ENCODE measurements at places on chromosomes 13 and 19.

- DNase-seq, result peak; percentile 57
These were observed 7.2 kb downstream of the WDR18 start for GRCh38 chr19:991174-991931.

GRCh38 chr19:28883241-28883693 lies 329.7 kb downstream of the UQCRFS1 start:
- no peak for DNase-seq

- DNase-seq, result no peak
These were observed 174.7 kb downstream of the MZT1 start for GRCh38 chr13:72552731-72553130.

DNA sequence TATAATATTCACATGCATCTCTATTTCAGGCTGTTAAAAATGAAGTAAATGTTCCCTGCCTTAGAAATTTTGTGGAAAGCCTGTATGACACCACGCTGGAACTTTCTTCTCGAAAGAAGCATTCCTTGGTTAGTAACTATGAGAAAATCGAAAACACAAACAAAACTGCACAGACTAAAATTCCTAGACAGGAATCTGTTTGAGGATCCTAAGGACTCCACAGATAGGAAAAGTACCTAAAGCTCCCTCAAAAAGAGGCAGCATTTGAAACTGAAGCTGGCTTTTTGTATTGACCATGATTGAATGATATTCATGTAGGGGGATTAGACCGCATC lies 103.4 kb downstream of the FRY start:
- no peak for DNase-seq

DNA sequence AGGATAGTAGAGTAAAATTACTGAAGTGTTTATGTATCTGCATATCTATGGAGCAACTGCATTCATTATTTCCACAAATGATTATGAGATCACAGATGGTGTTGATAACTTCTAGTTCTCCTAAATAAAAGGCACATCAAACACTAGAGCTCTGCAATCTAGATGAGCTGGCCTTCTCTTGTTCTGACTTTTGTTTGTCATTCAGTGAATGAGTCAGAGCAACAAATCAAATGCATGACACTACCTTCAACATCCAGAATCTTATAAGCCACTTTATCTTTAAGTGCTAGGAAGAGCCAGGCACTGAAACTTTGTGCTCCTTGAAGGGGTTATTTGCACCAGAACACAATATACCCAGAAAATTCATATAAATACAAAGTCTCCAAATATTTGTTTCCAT lies 456.0 kb downstream of the PCDH17 start:
- no peak for DNase-seq

- peak; percentile 52 for DNase-seq
These were observed 33.9 kb upstream of the CEACAM21 start for GRCh38 chr19:41541990-41542584.

- no peak for DNase-seq
These were observed 128.0 kb downstream of the TRPC4 start for GRCh38 chr13:37741536-37741935.

- DNase-seq, result no peak
These were observed 163.3 kb downstream of the NUFIP1 start for GRCh38 chr13:44825953-44826352.

DNA sequence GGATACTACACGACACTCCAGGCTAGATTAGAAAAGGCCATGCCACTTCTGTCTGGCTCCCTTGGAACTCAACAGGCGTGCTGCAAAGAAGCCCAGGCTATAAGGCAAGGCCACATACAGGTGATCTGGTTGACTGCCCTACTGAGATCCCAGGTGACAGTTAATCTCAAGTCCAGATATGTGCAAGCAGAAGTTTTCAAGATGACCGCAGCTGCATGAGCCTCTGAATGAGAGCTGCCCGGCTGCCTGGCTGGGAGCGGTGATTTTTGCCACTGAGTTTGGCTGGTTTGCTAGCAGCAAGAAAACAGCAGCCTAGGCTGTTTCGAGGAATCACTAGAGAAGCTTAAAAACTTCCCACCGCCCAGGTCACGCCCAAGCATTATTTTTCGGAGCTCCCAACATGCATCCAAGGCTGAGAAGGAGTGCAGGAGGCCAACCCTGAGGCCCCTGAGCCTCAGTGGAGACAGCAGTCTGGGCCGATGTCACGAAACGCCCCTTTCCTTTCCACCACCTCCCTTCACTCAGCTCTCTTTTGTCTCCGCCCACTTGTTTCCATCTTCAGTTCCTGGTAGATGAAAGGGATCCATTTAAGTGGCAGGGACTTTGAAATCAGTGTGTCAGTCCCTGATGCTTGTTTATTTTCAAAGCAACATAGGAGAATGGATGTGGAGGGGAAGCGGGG lies 14.0 kb upstream of the URI1 start:
- no peak for DNase-seq
